ENCODE measurements at places on chromosomes 5 and 9.
A peak's percentile ranks its signal among the peaks of the same experiment; 100 is the strongest.

DNA sequence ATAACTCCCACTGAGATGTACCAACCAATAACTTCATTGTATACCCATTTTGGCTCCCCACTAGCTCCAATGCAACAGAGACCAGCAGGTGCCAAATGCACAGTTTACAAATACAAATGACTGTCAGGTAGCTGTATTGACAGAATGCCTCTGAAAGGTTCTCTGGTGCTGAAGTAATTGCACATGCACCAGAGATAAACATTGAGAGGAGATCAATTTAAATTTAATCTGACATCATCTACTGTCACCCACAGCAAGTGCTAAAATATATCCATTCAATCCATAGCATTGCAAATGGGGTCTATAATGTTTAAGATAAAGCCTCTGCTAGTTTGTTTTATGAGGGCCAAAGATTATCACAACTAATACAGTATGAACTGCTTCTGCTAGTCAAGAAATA lies 80.2 kb downstream of the STX17 start:
- no peak for DNase-seq

DNA sequence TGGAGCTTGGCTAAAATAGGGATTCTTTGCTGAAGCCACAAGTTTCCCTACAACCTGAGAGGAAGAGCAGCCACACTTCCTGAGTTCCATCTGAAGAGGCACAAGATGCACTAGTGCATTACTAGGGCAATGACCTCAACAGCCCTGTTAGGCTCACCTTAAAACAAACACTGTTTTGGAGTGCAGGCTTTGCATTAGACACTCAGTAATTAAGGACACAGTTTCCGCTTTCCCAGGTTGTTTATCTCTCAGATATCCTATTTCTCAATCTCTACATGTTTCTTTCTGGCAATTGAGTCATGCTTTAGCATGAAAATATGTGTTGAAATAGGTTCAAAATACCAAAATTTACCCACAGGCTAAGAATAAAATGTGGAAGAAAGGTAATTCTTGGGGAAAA lies 34.2 kb downstream of the EMB start:
- no peak for DNase-seq

GRCh38 chr5:123092696-123093095 lies 3.7 kb downstream of the PRDM6 start:
- no peak for DNase-seq

GRCh38 chr5:149150457-149150856 lies 9.2 kb downstream of the ABLIM3 start:
- DNase-seq, result no peak

DNA sequence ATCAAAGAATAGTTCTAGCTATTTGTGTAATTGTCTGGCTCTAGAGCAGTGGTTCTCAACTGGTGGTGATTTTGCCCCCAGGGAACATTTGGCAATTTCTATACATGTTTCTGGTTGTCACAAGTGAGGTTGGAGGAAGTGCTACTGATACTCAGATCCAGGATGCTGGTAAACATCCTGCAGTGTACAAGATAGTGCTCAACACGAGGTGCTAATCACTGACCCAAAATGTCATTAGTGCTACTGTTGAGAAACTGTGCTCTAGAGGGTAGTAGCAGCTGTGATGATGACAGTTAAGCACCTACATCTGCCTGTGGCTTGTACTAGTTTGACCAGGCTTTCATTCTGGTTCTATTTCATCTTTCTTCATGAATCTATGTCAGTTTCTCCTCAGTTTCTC lies 22.1 kb downstream of the LRRC19 start:
- no peak for DNase-seq

DNA sequence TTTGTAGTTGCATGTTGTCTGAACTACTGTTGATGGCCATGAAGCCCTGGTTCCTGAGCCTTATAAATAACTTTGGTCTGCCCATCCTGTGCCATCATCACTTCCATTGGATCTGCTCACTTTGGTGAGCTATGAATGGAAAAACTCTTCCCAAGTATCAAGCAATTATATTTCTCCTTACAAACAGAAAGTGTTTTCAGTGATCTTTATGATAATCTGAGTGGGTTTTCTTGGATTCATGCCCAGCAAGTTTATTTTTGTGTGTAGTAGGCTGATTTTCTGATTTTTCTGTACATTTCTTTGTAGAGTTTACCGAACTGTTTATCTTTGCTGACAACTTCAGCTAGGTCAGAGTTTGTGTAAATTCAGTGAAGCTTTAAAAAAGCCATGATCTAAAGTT lies 31.0 kb downstream of the CAMK4 start:
- no peak for DNase-seq

DNA sequence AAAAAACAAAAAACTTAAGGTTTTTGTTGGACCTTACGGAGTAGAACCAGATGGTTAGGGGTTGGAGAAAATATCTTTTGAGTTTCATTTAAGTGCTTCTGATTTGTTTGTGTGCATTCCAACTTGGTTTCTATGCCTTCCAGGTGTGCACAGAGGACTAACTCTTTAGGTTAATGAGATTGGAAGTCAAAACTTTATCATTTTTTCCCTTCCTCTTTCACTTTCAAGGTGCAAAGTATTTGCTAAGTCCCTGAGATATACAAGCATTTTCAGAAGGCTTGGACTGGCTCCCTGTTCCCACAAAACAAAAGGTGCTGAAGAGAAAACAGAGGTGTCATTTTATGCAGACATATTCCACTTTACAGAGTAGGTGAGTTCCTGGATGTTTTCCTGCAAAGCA lies 30.3 kb upstream of the CER1 start:
- no peak for DNase-seq

- peak; percentile 41 for DNase-seq
Observed at GRCh38 chr5:12023614-12024241, 119.5 kb upstream of the CTNND2 start.

DNA sequence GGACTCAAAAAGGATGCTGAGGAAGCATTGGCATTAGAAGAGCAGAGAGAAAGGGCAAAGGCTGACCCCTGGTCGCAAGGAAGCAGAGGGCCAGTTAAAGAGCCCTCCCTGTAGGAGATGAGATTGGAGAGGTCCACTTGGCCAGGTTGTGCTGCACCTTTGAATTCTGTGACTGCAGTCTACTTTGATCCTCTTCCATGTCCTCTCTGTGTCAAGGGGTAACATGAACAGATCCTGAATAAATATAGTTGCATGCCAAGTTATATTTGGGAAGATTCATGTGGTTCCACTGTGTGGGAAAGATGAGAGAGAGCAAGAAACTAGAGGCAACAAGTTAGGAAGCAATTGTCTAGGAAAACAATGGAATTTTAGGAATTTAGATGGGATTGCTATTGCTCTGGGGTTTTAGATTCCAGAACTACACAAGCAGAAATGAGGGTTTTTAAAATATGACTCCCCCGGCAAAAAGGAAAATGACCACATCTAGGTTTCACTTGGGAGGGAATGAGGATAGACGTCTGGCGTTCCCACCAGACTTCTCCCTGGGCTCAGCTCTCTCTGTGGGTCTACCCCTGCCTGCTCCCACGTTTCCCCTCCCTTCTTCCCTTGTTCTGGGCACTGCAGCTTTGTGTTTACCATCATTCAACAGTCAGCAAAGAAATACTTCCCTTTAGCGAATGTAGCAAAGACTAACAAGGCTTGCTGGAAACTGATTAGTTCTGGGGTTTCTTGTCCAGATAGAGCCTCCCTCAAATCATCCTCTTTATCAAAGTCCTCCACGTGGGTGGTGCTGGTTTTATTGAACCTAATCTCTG lies 63.6 kb downstream of the SNX18 start:
- DNase-seq, result no peak

DNA sequence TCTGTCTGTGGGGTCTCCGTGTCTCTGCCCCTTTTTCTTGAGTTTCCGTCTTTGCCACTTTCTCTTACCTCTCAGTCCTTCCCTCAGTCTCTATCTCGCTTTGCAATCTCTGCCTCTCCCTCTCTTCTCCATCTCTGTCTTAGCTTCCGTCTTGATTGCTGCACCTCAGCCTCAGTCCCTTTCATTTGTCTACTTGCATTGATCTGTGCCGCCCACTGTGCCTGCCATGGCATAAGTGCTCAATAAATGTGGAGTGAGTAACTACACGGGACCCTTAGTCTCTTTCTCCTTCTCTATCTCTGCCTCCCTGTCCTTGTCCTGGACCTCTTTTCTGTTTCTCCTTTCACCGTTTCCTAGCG lies 6.6 kb downstream of the PCDHGC5 start:
- DNase-seq, result no peak

GRCh38 chr9:121613009-121613752 lies 38.3 kb upstream of the DAB2IP start:
- DNase-seq, result no peak

DNA sequence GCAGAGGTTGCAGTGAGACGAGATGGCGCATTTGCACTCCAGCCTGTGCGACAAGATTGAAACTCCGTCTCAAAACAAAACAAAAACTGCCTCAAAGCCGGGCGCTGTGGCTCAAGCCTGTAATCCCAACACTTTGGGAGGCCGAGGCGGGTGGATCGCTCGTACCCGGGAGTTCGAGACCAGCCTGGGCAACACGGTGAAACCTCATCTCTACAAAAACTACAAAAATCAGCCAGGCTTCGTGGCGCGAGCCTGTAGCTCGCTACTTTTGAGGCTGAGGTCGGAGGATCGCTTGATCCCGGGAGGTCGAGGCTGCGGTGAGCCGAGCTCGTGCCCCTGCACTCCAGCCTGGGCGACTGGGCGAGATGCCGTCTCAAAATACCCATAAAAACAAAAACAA lies 988 bp downstream of the GFM2 start:
- no peak for DNase-seq

DNA sequence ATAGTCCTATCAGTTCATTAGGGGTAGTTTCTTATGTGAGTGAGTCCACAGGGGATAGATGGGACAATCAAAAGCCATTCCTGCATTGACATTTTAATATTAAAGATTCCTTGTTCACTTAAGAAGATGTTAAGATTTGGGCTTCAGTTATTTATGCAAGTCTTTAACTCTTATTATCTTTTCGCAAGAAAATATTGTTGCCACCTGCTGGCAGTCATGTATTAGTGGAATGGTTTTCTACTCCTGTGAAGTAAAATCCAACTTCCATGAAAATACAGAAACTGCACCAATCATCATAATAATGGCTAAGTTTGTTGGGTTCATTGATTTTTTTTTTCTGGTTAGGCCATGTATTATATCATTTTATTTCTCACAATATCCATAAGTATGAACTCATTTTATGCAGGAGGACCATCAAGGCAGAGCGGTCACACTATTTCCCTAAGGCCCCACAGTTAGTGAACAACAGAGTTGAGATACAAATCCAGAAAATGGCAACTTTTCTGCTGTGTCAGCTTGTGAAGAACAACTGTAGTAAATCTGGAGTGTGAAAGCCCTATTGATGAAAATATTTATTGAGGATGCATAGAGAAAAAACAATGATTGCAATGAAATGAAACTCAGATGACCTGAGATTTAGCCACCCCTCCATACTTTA lies 88.5 kb upstream of the TXNDC8 start:
- no peak for DNase-seq

GRCh38 chr9:87581513-87581912 lies 83.8 kb downstream of the DAPK1 start:
- no peak for DNase-seq

DNA sequence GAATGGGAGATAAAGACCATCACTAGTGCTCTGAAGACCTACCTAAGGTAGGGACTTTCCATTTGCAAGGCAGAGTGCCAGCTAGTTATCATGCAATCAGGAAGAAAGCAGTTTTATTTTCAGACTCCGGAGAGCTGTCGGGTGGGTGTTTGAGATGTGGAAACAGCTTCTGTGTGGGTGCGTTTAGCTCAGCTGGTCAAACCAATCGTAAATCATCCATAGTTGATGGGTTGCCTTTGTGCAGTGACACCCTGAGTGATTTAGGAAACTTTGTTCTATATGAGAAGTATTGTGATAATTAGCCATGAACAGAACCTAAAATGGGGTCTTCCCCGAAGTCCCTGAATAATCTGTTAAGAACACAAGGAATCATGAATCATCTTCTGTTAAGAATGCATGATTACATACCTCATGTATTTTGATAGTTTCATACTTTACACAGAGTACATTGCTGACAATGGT lies 284.3 kb downstream of the ARHGAP26 start:
- DNase-seq, result peak; percentile 59

- no peak for DNase-seq
Observed at GRCh38 chr5:175847503-175847902, 23.9 kb upstream of the CPLX2 start.

DNA sequence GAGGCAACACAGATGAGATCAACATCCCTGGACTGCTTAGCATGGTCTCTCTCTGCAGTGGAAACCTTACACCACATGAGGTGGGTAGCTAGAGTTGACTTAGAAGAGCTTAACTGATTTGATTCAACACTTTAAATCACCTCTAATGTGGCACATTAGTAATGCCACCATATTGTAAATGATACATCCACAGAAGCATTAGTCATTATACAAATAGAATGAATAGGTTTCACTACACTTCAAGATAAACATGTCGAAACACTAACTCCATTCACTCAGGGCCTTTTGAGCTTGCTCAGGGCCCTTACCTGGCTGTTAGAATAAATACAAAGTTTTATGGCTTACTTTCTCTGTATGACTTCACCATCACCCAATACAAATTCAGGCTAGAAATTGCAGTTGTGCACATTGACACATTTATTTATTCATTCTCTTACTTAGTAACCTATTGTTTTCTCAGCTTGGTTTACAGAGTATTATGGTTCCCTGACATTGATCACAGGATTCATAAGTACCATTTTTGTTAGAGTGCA lies 9.3 kb upstream of the SMAD5 start:
- peak; percentile 80 for DNase-seq

DNA sequence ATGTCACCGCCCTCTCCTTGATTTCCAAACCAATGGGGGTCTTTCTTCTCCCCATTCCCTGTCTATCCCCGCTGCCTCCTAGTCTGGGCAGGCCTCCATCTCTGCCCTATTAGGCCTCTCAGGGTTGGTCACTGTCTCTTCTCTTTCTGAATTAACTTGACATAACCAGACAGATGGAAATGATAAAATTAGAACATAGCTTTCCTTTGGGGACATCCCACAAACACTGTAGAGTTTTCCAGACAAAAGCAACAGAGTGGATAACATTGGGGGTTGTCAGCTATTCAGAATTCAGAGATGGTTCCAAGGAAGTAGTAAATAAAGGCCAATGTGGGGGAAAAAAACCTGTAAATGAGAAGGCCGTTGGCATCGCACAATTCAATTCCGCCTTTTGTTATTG lies 24.7 kb downstream of the LHX6 start:
- DNase-seq, result no peak

- DNase-seq, result no peak
Observed at GRCh38 chr5:168946363-168946762, 354.6 kb downstream of the SLIT3 start.

DNA sequence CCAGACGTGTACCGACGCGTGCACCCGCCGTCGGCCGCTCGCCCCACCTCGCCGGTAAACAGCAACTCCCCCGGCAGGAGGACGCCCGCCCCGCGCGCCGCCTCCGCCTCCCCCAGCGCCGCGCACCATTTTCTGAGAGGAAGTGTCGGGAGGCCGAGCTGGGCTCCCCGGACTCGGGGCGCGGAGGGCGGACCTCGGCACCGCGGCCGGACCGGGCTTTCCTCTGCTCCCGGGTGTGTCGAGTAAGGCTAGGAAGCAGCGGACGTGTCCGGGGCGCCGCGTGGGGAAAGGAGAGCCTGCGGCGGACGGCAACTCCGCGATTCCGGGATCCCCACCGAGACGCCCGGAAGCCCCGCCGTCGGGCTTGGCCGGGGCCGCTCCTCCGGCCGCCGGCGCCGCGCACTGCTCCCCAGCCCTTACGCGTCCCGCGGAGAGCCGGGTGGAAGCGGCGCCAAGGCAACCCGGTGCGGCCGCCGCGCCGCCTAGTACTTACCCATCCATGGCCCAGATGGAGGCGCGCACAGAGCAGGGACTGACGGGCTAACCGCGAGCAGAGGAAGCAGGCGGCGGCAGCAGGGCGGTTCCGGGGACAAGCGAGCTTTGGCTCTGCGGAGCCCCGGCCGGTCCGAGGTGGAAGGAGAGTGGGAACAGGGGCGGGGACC lies at the start of gene PTBP3:
Gene PTBP3 (minus strand): TSS at position 643 of the 662 bp plus-strand sequence. CDS start 35,754 bp downstream, outside the sequence.
- DNase-seq, result no peak
